ENCODE measurements at places on chromosomes 2 and 18.

- no peak for DNase-seq
These were observed 524.8 kb upstream of the DSEL start for GRCh38 chr18:68041327-68041726.

GRCh38 chr18:25449046-25449445 lies 97.1 kb upstream of the ZNF521 start:
- no peak for DNase-seq

DNA sequence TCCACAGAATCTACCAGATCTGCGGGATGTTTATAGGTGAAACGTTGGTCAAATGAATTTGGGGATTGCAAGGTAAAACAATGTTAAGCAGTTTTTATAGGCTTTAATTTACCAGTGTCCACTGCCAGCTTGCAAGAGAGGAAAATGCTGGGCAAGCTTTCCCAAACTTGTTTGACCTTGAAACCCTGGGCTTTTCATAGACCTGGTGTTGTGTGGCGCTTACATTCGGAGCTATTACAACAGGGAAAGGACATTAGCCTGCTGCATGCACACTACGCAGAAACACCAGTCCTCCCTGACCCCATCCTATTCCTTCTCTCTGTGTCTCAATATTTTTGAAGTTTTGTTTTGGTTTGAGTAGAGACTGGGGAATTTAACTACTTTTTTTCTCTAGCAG lies 59.6 kb upstream of the AGPS start:
- no peak for DNase-seq

- no peak for DNase-seq
These were observed 11.3 kb downstream of the TANC1 start for GRCh38 chr2:158979772-158980171.

DNA sequence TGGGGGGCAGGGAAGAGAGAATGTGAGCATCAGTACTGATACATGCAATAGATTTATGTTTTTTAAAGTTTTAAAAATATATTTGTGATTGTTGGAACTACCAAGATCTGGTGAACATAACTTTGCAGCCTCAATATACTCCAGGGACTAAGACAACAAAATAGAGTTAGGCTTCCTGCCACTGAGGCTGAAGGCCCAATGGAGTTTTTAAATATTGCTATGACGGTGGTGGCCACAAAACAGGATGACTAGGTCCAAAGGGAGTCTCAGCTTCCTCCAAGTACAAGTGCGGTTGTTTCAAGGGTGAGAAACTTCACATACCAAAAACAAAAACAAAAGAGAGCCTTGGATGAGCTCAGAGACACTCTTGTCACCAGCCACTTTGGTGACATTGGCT lies 72.9 kb downstream of the CCBE1 start:
- no peak for DNase-seq

DNA sequence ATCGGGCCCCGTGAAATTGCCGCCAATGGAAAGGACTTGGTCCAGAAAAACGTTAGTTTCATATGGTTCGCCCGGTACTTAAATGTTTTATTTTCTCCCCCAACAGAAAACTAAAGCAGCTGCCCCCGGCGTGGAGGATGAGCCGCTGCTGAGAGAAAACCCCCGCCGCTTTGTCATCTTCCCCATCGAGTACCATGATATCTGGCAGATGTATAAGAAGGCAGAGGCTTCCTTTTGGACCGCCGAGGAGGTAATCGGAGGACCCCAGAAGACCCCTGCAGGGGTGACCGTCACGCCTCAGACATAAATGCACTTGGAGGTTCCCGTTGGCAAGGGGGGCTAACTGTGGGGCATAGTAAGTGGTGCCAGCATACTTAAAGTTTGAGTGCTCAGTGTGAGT lies 742 bp downstream of the RRM2 start:
- no peak for DNase-seq

GRCh38 chr2:181241797-181242196 lies 215.4 kb upstream of the ITGA4 start:
- DNase-seq: peak; percentile 10

- DNase-seq: no peak
These were observed 20.1 kb upstream of the PRLH start for GRCh38 chr2:237546040-237546875.

GRCh38 chr18:74342416-74343043 lies 26.9 kb downstream of the C18orf63 start:
- DNase-seq: no peak

- DNase-seq: no peak
These were observed 170.5 kb downstream of the NDUFA10 start for GRCh38 chr2:239854596-239854995.

DNA sequence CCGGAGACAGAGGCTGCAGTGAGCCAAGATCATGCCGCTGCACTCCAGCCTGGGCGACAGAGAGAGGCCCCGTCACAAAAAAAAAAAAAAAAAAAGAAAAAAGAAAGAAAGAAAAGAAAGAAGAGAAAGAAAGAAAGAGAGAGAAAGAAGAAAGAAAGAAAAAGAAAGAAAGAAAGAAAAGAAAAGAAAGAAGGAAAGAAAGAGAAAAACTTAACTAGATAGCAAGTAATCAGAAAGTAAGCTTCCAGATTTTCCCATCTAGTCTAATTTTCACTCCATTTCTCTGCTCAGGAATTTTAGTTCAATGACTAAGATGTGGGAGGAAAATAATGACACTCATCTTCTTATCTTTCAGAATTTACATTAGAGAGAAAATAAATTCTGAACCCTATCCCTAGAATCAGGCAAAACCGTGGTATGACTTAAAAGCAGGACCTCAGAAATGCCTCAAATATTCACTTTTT lies 2.4 kb downstream of the GFPT1 start:
- no peak for DNase-seq

DNA sequence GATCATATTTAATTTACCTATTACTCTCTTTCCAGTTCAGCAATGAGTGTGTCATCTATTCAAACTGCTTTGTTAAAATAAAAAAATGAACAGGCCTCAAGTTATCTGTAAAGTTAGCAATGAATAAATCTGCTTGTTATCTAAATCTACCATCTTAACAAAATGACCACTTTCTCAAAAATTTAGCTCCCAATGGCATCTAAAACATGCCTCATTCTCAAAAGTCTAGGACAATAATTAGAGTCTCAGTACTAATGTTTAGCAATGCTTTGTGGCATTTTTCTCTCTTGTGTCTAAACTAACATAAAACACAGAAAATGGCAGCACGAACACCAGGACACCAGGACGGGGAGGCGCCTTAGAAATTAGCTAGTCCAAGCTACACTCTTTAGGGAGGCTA lies 3.6 kb upstream of the ASAP2 start:
- no peak for DNase-seq

GRCh38 chr2:32656069-32656468 lies 28.2 kb downstream of the TTC27 start:
- no peak for DNase-seq

DNA sequence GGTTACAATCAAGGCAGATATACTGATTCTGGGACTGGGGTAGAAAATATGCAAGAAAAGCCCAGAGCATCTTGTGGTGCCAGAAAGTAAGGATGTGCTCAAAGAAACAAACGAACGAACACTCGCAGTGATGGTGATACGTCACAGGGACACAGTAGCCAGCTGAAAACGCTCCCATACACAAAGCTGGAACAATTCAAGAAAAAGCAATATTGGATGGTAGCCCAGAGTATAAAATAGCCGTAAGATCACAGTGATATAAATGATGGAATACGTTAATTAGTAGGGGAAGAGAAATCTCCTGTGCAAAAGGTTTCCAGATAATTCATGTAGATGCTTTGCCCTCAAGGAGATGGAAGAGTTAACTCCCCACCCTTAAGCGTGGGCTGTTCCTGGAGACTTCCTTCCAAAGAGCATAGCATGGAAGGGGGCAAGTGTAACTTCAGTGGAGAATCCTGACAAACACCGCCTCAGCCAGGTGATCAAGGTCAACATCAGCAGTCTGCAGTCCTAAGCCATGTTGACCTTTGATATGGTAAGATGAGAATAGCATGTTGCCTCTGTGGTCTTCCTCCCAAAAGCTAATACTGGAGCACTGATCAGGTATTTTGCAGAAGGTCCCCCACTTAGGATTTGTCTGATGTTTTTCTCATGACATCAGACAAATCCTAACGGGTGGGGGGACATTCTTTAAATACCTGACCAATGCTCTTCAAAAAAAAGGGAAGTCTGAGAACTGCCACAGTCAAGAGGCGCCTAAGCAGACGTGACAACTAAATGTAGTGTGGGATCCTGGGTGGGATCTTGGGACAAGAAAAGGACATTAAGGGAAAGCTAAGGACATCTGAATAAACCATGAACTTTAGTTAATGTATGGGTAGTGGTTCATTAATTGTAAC lies 99.0 kb downstream of the NCK2 start:
- no peak for DNase-seq

- DNase-seq: no peak
These were observed 46.5 kb upstream of the EPG5 start for GRCh38 chr18:46013484-46014189.

GRCh38 chr18:21289827-21290226 lies 47.8 kb downstream of the GREB1L start:
- no peak for DNase-seq

DNA sequence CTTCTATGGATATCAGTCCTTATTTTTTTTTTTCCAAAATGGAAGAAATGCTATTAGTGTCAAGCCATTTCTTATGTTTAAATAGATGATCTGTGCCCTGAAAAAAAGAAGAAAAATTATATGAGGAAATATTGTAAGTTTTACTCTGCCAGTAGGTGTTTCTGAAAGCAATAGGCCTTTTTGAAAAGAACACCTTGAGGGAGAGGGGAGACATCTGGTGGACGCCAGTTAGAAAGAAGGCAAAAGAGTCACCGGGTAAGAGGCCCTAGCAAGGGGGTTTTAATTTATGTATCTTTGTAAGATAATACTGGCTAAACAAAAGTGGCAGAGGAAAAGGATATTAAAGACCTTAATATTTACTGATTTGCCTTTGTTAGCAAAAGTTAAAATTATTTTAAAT lies 56.1 kb downstream of the DYNAP start:
- DNase-seq: no peak

- DNase-seq: no peak
These were observed 153.1 kb upstream of the THUMPD2 start for GRCh38 chr2:39932198-39932597.
